ENCODE measurements at places on chromosomes 4 and X.

DNA sequence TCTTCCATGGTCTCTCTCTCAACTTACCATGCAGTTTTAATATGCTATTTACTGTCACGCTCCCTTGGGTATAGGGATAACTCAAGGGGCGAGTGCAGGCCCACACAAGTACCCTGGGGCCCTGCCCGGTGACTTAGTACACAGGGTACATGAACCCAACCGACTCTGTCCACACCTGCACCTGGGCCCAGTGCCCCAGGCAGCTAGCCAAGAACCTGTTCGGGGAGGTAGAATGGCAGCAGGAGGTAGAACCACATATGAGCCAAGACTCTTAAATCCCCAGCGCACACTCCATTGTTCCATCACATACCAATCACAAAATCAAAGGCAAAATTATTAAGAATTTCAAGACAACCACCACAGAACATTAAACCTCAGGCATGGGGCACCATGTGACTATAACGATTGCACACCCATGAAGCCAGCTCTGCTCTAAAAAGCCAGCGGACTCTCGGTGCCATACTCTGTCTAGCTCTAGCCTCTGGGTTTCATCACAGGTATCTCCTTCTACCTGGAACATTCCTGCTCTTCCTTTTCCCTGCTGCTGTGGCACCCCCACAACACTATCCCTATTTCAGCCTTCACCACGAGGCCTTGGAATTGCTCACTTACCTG is 14.6 kb downstream of the PHF8 start:
- DNase-seq: no peak

DNA sequence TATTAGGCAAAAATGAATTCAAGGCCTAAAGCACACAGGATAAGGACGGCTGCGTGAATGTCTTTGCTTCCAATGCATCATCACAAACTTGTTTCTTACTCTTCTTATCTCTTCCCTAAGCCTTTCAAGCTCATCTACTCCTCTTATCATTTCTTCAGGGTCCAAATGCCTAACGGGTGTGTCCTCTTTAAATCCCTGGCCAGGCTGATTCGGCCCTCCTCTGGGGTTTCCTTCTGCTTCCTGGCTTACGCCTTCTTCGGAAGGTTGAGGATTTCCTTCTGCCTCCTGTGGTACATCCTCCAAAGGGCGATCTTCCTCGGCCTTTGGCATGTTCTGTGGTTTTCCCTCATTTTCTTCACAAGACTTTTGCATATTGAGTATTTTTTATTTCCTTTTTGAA is 1.3 kb downstream of the TCEAL8 start:
- no peak for DNase-seq

GRCh38 chrX:152843852-152844251 is 13.0 kb downstream of the NSDHL start:
- no peak for DNase-seq

- no peak for DNase-seq
These were observed 86.4 kb upstream of the SORBS2 start for GRCh38 chr4:185898413-185898812.

GRCh38 chr4:146439437-146439836 is 82.3 kb downstream of the SLC10A7 start:
- no peak for DNase-seq

- DNase-seq: no peak
These were observed 12.3 kb upstream of the INPP4B start for GRCh38 chr4:142858446-142858845.

DNA sequence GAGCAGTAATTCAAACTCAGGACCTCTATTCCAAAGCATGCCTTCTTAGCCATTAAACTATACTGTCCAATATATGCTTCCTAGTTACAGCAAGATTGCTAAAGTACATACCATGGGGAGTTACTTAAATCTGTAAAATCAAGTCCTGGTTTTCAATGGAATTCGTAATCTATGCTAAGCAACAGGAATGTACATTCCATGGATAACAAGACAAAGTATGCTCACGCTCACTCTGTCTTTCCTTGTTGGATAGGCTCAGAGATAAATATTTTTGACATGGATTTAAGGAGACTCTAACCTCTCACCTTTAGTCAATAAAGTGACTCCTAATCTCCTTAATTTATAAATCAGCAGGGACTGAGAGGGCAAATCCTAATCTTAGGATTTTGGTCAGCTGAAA is 47.3 kb upstream of the STK26 start:
- DNase-seq: no peak

DNA sequence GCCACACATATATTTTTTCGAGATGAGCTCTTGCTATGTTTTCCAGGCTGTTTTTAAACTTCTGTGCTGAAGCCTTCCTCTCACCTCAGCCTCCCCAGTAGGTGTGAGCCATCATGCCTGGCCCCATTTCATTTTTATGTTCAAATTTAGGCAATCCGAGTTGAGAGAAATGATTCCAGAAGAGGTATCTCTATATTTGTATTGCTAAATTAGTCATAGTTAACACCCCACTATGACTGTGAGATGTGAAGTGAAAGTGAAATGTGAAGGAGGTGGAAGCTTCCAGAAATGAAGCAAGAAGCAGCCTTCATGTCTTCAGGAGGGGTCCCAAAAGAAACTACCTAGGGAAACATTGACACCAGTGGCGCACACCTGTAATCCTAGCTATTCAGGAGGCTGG is 17.7 kb downstream of the APELA start:
- DNase-seq: peak; percentile 49

DNA sequence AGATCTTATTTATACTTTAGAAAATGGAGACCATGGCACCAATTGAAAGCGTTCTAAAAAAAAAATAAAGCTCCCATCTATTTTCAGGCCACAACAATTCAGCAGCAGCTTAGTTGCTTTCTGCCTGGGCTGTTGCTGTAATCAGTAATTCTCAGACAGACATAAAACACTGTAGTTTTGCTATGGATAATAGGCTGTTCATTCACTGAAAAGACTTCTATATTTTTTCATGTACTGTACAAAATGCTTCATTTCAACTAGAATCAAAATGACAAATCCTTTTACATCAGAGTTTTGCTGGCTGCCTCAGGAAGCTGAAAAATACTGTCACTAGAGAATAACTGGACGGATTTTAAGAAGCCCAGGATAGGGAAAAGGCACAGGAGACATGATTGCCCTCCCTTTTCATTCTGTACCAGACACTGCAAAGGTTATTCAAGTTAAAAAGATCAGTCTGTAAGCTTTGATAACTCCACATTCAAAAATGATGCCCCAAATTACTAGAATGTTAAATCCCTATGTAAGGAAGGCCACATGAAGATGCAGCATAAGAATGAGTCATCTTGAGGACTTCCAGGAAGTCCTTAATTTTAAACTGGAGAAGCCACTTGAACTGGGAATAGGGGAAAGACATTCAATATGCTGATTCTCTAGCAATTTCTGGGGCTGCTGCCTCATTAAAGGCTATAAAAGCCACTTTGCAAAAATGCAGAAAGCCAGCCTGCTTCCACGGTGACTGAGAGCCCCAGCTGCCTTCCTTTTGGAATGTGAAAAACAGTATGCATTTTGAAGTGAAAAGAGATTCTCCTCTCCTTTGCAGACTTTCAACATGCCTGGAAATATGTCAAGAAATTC is 403.2 kb upstream of the RASGEF1B start:
- DNase-seq: no peak

DNA sequence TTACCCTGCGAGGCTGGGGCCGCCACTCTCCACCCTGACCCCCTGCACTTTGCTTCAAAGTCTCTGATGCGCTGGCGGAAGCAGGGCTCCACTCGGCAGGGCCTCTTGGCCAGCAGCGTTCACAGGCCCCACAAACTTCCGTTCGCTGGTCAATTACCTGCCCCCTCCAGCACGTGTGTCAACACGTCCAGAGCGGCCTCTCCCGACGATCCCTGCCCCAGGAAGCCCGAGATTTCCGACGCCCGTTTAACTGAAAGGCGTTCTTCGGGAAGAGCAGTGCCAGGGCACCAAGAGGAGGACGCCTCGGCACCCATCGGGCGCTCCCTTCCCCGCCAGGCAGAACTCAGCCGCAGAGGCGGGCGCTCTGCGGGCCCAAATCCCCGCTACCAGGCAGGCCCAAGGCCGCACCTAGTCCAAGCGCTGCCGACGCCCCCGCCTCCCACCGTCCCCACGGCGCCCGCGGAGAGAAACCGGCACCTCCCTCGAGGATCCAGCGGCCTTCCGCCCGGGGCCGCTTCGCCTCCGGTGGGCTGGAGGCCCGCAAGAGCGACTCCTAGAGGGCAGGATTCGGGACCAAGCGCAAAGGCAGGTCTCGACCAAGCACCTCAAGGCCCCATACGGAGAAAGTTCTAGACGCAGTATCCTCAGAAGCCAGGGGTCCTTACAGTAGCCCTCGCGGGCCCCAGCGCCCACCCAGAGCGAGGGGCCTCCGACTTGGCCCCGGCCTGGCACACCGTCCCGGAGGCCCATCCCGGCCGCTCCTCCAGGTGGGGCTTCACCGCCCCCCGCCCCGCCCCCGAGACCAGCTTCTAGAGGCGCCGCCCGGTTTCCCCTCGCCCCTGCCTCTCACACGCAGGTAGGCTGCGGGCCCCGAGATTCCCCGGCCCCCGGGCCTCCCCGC is 586 bp downstream of the BCAP31 start:
- no peak for DNase-seq

GRCh38 chr4:79294064-79294463 is 31.8 kb downstream of the NAA11 start:
- no peak for DNase-seq

DNA sequence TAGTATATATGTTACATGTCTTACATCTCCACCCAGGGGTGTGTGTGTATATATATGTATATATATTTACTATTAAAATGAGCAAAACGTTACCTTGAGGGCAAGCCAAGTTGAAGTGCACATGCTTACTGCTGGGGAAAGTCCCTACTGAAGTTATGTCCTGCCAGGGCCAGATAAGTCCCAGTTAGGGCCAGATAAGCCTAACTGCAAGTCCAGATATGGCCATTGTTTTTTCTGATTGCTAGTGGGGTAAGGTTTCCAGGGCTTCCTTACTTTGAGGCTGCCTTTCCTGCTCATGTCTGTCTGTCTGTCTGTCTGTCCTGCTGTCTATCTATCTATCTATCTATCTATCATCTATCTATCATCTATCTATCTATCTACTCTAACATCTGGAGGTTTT is 19.3 kb upstream of the ZNF81 start:
- DNase-seq: no peak

- DNase-seq: no peak
These were observed 117.3 kb upstream of the PPP3CA start for GRCh38 chr4:101464596-101464995.

DNA sequence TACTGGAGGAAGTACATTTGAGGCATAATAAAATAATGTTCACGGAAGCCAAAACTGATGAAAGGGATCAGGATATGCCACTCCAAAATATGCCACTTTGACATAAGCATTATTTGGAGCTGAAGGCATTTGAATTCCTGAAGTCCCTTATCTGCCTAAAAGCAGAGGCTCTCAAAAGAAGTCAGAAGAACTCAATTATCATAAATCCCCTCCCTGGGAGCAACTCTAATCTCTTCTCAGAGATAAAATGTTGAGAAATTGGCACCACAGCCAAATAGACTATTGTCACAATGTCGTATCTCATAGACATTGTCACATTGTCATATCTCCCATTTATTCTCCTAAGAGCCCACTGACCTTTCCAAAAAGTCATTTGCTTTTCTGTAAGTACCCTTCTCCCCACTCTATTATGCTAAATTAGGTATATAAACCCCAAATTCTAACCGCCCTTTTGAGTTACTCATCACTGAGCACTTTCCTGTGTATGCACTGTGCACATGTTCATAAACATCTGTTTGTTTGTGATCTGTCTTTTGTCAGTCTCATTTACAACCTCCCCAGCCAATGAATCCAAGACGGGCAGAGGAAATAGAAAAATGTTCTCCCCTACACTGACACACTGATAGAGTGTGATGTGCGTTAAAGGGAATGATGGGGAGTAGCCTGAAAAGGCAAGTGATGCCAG is 78.5 kb upstream of the NAF1 start:
- DNase-seq: no peak

- no peak for DNase-seq
These were observed 183.7 kb upstream of the BCOR start for GRCh38 chrX:40281336-40282005.

GRCh38 chrX:65034292-65034667 is 58.0 kb upstream of the ZC4H2 start:
- no peak for DNase-seq

- DNase-seq: no peak
These were observed 41.8 kb upstream of the CLDN24 start for GRCh38 chr4:183364025-183364424.

GRCh38 chr4:80422727-80423404 is 87.3 kb downstream of the CFAP299 start:
- no peak for DNase-seq

DNA sequence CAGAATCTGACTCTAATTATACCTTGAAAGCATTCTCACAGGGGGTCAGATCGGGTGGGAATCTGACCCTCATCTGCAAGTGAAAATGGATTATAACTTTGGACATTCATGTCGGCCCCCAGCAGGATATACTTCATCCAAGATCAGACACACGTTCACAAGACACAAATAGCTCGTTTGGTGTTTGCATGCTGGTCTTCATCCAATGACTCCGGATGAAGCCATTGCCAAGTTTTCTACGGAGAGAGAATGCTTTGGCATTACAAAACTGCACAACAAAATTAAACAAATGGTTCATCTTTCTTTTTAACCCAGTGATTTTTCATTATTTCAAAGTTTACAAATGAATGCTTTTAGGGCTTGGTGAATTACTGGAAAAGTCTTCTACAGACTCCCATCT is 105.5 kb downstream of the MID1 start:
- DNase-seq: no peak

- DNase-seq: no peak
These were observed 315.4 kb upstream of the GRIA3 start for GRCh38 chrX:122868631-122869030.

DNA sequence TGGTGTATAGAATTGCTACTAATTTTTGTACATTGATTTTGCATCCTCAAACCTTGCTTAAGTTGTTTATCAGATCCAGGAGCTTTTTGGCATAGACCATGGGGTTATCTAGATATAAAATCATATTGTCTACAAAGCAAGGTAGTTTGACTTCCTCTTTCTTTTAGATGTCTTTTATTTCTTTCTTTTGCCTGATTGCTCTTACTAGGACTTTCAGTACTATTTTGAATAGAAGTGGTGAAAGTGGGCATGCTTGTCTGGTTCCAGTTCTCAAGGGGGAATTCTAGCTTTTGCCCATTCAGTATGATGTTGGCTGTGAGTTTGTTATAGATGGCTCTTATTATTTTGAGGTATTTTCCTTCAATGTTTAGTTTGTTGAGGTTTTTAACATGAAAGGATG is 187.9 kb upstream of the LCORL start:
- DNase-seq: peak; percentile 1

DNA sequence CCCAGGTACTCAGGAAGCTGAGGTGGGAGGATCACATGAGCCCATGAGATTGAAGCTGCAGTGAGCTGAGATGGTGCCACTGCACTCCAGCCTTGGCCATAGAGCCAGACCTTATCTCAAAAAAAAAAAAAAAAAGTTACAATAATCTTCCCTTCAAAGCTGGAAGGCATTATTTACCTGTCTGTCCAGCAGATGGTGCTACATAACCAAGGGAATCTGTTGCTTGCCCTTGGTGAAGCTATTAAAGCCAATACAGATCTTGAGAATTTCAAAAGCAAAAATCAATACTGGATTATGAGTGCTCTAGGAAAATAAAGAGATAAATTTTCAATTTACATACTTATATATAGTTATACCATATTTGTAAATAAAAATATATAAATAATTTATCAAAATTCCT is 25.9 kb downstream of the PKD2 start:
- DNase-seq: peak; percentile 17

Data from GM06990 (cell line).